ENCODE measurements at places on chromosomes 12 and 14.
A peak's percentile ranks its signal among the peaks of the same experiment; 100 is the strongest.

- DNase-seq: no peak
Measured at GRCh38 chr12:53300187-53300586, 692 bp downstream of the MYG1 start.

DNA sequence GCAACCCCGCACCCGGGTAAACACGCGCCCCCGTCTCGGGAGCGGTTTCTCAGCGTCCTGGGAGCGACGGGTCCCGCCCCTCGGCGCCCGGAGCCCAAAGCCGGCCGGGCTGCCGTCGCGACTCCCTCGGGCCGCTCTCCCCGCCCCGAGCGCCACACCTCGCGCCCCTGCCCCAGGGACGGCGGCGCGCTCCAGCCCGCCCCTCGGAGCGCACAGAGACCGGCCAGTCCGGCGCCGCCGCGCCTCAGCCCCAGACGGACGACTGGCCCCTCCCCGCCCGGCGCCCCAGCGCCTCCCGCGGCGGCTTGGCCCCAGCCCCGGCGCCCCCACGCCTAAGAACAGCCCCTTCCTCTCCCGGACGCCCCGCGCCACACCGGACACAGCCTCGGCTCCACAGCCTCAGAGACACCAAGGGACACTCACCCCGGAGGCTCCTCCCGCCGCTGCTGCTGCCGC is 411 bp downstream of the BTBD7 start:
- DNase-seq: no peak

DNA sequence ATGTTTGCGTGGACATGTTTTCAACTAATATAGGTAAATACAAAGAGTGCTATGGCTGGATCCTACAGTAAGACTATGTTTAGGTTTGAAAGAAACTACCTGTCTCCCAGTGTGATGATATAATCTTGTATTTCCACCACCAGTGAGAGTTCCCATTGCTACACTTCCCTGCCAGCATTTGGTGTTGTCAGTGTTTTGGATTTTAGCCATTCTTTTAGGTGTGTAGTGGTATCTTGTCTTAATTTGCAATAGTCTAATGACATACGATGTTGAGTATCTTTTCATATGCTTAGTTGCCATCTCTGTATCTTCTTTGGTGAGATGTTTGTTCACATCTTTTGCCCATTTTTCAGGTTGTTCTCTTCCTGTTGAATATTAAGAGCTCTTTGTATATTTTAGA is 103.5 kb downstream of the RALGAPA1 start:
- DNase-seq: no peak

GRCh38 chr12:121795034-121795968 is 1.8 kb upstream of the RHOF start:
- DNase-seq: peak; percentile 48

DNA sequence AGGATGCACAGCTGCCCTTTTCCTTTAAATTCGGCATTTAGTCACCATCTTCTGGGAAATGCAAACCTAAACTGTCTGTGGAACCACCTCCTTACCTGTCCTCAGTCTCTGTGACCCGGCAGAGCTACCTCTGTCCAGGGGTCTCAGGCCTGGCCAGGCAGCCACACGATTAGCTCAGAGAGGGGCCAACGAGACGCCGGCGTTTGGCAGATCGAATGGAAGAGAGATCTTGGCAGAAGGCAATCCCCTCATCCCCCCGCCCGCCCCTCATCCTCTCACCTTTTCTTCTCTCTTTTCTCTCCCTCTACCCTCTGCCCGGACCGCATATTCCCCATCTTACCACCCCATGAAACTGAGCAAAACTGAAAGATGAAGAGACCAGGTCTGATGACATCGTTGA is 101.0 kb downstream of the PIWIL1 start:
- no peak for DNase-seq

GRCh38 chr12:53703756-53704155 is 23.5 kb downstream of the CALCOCO1 start:
- peak; percentile 3 for DNase-seq

DNA sequence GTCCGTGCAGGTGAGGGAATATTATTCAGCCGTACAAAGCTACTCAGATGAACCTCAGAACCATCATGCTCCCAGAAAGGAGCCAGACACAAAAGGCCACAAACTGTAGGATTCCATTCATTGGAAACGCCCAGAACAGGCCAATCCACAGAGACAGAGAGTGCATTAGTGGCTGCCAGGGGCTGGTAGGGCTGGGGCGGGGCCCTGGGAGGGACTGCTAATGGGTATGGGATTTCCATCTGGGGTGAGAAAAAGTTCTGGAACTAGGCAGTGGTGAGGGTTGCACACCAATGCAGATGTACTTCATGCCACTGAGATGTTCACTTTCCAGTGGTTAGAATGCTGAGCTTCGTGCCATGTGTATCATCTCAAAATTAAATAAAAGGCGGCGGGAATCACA is 101.1 kb downstream of the RFLNA start:
- no peak for DNase-seq

- DNase-seq: no peak
Measured at GRCh38 chr12:109807954-109808643, 25.1 kb downstream of the TRPV4 start.

- DNase-seq: peak; percentile 77
Measured at GRCh38 chr12:106251631-106252455, 4.0 kb upstream of the CKAP4 start.

- no peak for DNase-seq
Measured at GRCh38 chr14:51550636-51551035, 101.1 kb upstream of the FRMD6 start.

DNA sequence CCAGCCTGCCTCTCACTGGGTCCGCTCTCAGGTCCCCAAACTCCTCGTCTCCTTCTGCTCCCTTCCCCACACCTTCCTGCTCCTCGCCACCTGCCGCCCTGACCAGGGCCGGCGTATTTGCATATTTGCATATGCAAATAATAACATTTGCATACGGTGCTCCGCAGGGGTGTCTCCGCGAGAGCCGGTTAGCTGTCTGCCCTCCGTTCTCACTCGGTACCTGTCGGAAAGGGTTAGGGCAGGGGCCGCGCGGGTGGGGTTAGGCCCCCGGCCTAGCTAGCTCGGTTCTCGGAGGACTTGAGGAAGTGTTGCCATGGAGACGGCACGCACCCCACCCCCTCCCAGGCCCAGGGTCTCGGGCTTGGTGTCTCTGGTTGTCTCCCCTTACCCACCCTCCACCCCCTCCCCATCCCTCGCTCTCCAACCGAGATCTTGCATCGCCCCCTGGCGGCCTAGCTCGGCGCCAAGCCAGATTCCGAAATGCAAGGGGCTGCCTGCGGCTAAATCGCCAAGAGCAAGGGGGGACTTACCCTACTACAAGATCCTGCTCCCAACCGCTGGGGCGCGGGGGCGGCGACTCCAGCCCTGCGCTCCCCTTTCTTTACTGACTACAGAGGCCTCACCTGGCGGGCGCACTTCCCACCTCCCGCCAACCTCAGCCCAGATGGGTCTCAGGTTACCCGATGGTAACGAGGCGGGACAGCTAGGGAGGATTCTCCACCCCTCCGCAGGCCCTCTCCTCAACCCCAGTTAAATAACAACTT is 8.1 kb downstream of the STAC3 start:
- no peak for DNase-seq

DNA sequence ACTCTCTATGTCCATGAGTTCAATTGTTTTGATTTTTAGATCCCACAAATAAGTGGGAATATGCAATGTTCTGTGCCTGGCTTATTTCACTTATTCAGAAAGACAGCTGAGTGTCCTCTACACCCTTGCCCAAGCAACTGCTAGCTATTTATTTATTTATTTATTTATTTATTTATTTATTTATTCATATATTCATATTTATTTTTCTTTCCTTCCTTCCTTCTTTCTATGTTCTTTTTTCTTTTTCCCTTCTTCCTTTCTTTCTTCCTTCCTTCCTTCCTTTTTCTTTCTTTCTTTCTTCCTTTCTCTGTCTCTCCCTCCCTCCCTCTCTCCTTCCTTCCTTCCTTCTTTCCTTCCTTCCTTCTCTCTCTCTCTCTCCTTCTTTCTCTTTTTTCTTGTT is 563.4 kb downstream of the BCL11B start:
- no peak for DNase-seq

GRCh38 chr14:31127690-31128089 is 79.9 kb downstream of the HECTD1 start:
- DNase-seq: peak; percentile 47

DNA sequence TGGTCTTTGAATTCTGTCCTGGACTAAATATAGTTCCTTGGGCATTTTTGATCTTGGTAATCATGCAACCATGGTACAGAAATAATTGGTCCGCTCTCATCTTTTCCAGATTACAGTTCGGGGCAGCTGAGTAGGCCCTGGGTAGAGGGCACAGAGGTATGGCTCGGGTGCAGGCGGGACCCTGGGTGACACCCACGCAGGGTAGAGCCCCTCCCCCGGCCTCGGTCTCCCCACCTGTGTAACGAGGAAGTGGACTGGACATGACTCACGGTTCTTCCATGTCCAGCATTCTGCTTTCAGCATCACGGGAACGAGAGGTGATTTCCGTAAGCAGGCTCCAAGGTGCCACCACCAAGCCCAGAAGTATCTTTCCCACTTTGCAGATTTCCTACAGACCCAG is 91.0 kb upstream of the DIO3 start:
- no peak for DNase-seq

- no peak for DNase-seq
Measured at GRCh38 chr12:89179245-89179644, 173.1 kb downstream of the DUSP6 start.

DNA sequence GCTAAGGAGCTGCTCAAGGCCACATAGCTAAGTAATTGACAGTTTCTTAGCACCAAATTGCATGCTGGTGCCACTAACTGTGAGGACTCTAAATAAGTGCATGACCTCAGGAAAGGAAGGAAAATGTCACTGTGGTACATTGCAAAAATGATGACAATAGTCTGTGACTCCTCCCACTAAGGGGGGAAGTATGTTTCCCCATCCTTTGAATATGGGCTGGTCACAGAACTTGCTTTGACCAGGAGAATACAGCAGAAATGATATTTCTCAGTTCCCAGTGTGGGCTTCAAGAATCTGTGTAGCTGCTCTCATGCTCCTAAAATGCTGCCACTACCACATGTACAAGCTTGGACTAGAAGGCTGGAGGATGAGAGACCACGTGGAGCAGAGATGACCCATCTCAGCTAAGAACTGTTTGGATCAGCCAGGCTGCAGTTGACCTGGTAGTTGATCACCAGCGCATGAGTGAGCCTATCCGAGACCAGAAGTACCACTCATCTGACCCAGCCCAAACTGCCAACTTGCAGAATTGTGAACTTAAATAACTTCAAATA is 42.2 kb upstream of the NOS1 start:
- no peak for DNase-seq

DNA sequence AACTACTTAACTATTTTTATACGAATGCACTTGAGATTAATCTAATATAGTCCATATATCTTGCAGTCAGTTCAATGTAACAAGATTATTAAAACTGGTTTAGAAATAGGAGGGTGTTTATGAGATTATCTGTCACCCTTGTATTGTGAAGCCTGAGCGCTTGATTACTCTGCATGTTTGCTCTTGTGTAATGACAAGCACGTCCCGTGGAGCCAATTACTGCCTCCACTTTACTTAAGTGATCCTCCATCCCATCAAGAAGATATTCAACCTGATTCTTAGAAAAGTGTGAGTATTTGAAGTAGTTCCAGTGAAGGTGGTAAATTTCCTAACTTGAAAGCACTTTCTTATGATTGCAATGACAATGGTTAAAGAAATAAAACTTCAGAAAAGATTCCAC is 415.2 kb upstream of the GARIN6 start:
- no peak for DNase-seq

- no peak for DNase-seq
Measured at GRCh38 chr12:123973552-123974341, 732 bp downstream of the ZNF664 start.

DNA sequence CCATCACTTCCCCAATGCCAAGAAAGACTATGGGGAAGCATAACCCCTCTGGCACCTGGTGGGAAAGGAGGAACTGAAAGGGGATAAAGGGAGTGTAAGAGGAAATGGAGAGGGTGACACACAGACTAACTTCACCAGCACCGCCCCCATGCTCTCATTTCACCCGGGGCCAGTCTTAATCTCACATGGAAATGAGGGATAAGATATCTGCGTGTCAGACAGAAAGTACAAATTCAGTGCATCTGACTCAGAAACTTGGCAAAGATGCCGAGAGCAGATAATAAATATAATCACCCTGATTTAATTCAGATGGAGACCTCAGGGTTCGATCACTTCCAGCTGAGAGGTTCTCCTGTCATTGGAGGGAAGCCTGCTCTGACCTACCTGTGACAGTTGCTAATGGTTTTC is 191.6 kb downstream of the DUSP6 start:
- peak; percentile 35 for DNase-seq

GRCh38 chr14:86794689-86795088 is 1198.3 kb downstream of the GALC start:
- DNase-seq: no peak

DNA sequence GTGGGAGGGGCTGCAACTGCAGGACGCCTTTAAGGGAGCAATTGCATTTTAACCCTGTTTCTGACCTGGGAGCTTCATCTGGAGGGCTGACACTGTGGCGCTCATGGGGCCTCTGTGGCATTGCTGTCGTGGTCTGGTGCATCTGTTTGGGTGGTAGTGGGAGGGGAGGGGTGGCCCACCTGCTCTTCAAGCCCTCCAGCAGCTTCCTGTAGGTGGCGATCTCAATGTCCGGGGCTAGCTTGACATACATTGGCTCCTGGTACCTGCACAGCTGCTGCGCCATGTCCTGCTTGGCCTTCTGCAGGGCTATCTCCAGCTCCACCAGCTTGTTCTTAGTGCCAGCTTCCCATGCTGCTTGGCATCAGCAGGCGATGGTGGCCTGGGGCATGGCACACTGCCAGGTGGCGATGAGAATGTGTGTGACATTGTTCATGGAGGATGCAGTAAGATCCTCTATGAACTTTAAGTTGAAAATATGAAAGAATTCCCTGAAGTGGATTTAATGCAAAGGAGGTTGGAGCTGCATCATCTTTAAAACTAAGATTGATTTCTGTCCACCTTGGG is 7.7 kb upstream of the KRT82 start:
- no peak for DNase-seq

- no peak for DNase-seq
Measured at GRCh38 chr14:69891422-69891821, 12.2 kb downstream of the SMOC1 start.

GRCh38 chr12:99706736-99707473 is 59.4 kb downstream of the GARIN6 start:
- no peak for DNase-seq

DNA sequence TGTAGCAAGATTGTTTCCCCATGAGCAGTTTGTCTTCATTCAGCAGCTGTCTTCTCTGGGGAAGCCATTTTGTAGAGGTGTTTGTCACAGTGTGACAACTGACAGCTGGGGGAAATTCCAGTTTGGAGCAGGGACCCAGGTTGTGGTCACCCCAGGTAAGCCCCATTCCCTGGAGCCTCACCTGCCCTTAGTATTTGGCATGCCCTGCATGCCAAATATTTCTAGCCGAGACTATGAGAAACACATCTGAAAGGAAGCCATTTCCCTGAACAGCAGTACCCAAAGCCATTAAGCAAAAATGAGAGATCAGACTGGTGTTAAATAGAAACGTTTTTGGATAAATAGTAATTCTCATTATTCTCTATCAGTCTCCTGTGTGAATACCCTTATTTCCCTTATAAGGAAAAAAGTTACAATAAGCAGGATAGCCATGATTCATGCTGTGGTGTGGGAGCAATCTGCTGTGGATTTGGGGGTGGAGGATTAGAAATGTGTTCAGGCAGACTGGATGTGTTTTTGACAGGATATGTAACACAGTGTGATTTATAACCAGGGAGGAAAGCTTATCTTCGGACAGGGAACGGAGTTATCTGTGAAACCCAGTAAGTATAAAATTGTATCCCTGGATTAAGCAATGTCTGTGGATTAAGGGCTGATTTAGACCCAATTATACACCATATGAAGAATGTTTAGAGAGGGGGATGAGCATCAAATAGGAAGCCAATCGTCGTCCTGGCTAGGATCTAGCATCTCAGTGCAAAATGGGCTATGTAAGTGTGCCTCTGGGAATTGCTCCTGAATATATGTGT is 68.9 kb downstream of the DAD1 start:
- peak; percentile 35 for DNase-seq
